ENCODE measurements at places on chromosomes 2 and 18.

DNA sequence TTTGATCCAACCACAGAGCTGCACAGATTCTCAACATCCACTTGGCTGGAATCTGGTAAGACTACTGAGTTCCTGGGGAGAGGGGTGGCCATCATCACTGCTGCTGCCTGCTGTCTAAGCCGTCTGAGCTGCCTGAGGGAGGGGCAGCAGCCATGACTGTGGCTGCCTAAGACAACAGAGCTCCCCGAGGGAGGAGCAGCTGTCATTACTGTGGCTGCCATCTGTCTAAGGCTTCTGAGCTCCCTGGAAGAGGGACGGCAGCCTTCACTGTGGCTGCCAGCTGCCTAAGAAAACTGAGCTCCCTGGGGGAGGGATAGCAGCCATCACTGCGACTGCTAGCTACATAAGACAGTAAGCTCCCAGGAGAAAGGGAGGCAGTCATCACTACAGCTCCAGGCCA lies 584.4 kb downstream of the NR4A2 start:
- DNase-seq, result no peak

DNA sequence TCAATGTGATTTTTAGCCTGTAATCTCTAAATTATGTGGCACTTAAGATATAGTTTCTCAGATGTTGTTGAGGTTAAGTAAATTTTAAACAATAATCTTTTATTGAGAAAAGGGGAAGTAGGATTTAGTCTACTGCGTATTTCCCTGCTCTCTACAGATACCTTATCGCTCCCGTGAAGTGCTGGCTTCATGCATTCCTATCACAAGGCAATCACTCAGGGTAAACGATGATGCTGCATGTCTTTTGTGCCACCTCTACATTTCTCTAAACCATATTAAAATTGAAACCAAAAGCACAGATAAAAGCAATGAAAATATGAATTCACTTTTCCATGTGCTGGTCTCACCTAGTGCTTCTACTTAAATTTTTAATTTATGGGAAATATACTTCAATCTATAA lies 14.4 kb upstream of the RPE start:
- no peak for DNase-seq

DNA sequence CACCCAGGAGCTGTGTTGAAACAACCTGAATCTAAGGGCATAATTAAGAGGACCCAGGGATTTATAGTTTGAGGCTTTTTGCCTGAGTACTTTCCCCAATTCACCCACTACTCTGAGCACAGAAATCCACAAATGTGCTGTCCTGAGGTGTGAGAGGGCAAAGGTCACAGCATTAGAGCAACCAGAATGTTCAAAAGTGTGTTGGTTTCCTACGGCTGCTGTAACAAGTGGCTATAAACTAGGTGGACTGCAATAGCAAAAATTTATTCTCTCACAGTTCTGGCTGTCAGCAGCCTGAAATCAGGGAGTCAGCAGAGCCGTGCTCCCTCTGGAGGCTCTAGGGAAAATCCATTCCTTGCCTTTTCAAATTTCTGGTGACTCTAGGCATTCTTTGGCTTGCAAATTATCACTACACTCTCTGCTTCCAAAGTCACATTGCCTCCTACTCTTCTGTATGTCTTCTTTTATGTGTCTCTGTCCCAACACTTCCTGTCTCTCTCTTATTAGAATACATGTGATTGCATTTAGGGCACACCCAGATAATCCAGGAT lies 91.4 kb upstream of the TACR1 start:
- DNase-seq, result peak; percentile 54

DNA sequence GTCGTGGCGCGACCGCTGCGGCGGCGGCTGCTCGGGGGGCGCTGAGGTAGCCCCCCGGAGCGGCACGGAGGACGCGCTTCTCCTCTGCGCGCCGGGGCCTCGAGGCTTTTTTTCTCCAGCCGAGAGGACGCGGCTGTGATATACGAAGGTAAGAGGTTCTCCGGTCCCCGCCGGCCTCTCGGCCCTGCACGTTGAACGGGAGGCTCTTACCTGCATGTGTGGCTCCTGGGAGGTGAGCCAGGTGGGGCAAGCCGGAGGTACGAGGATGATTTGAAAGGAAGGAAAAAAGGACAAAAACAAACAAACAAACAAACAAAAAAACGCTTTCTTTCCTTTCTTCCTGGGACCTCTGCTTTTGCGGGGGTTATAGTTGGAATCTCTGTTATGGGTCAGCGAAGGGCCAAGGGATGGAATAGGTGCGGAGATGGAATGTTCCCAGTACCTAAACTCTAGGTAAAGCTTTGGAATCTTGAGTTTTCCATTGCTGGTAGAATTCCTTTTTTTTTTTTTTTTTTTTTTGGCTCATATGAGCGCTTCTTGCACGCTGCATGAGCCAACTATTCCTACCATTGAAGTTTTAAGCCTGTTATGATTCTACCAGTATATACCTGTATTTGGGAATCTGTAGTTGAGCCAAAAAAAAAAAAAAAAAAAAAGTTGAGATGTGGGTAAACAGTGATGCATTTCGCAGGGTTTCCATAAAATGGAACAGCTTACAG lies 674 bp downstream of the PTPN4 start:
- DNase-seq, result no peak

DNA sequence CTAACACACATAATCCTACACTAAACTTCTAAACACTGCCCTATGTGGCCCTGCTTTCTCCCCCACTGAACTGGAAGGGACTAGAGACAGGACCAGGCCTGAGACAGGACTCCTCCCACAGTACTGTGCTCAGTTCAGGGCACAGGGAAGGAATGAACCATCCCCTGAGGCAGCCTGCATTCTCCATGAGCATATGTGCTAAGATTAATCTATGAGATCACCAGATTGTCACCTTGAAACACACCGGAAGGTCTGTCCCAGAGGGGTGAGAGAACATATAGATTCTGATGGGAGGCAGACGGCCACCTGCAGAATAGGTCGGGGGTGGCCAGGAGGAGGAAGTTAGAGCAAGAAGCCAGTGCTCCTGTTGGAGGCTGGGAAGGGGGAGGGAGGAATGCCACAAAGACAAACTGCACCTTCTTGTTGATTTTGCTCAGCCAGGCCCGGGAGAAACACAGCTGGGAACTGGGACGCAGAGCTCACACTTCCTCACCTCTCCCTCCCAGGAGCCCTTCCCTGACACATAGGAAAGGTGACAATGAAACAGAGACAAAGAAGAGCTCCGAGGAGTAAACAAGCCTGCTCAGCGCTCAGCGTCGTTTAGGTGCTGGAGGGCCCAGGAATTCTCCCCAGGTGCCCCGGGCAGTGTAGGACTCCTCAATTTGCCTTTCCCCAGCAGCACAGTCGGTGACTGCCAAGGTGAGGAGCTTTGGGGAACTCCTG lies 52.1 kb downstream of the ZBTB7C start:
- DNase-seq, result no peak

DNA sequence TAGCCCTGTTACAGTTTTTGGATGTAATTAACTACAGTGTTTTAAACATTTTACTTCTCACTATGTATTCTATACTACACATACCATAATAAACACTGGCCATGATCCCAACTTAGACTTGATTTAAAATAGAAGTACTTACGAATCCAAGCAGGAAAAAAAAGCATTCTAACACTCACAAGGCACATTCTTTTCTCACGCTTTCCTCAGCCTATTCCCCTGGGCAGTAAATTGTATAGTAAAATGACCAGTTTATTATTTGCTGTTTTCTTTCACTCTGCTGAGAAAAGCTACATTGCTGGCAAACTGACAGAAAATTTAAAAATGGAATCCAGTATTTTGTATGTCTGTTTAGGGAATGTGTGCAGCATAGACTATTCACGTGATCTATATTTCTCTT lies 2.8 kb upstream of the TANC1 start:
- DNase-seq, result no peak

DNA sequence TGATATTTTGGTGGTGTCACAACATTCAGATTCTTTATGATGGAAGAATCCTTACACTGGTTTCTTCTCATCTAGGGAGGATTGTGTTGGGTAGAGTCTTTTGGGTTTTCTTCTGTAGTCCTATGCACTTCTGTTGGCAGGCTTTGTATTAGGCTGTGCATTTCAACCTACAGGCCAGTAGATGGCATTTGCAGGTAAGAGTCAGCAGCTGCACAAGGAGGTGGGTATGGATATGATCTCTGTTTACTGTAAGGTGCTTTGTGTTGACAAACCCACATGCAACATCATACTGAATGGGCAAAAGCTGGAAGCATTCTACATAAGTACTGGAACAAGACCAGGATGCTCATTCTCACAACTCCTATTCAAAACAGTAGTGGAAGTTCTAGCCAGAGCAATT lies 656.8 kb downstream of the METTL4 start:
- peak; percentile 18 for DNase-seq

DNA sequence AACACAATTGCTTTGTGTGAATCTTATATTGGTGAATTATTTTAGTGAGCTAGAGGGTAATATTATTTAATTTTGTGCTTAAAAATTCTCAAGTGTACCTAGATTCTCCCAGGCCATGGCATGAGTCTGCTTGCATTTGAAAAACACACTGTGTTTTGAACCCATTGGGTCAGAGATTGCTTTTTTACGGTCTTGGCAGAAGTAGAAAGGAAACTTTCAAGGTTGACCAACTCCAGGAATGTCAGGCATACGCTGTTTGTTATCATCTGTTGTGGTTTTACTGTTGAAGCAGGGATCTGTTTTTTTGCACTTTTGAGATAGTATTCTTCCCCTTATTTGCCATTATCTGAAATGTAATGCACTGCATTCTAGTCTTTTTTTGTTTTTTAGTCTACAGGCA lies 377.4 kb downstream of the RPRM start:
- no peak for DNase-seq

GRCh38 chr2:238381341-238382115 lies 45.2 kb upstream of the ASB1 start:
- no peak for DNase-seq

GRCh38 chr2:10028988-10029874 lies 14.1 kb upstream of the KLF11 start:
- DNase-seq, result no peak

- DNase-seq, result peak; percentile 89
These were observed 24.0 kb upstream of the CREB1 start for GRCh38 chr2:207505728-207506127.

GRCh38 chr18:77061946-77062517 lies 70.6 kb downstream of the MBP start:
- no peak for DNase-seq

DNA sequence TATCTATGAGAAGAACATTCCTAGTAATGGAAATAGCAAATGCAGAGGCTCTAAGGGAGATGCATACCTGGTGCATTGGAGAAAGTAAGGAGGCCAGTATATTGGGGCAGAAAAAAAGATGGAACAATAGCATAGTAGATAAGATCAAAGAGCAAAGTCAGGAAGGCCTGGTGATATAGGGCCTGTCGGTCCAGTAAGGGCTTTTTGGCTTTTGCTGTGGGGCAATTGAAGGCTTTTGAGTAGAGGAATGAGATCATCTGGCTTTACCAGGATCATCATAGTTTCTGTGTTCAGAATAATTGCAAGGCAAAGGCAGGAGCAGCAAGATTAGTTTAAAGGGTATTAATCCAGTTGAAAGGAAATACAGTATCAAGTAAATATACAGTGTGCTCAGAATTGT lies 111.8 kb downstream of the EHBP1 start:
- DNase-seq, result no peak

GRCh38 chr2:9663008-9663879 lies 32.4 kb upstream of the YWHAQ start:
- no peak for DNase-seq

DNA sequence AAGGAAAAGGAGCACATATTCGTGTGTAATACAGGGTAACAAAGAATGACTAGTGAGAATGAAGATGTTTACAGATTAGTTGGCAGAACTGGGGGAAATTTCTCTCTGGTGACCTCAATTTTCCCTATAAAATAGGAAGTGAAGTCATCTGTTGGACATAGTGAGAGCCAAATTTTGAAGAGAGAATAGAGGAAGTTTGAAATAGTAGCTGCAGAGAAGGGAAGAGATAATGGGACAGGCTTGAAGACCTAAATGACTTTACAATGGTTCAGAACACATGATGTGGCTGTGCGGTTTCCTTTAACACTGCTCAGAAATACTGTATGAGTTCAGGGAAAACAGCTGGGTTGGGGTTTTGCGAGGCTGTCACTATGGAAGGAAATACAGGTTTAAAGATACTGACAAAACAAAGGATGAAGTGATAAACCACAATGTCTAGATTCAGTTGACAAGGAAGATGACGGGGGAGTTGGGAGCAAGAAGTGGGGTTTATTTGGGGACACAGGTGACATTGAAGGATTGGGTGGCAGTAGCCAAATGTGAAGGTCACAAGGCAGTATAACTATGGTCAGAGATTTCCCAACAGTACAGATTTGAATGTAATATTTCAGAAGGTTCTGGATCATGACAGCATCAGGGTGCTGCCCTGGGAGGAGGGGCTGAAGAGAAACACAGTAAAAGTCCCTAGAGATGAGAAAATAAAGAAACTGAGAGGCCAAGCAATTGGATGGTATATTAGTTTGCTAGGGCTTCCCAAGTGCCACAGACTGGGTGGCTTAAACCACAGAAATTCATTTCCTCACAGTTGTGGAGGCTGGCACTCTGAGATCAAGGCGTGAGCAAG lies 82.6 kb upstream of the TANK start:
- peak; percentile 76 for DNase-seq

GRCh38 chr18:38487521-38487920 lies 921.9 kb upstream of the CELF4 start:
- DNase-seq, result no peak

DNA sequence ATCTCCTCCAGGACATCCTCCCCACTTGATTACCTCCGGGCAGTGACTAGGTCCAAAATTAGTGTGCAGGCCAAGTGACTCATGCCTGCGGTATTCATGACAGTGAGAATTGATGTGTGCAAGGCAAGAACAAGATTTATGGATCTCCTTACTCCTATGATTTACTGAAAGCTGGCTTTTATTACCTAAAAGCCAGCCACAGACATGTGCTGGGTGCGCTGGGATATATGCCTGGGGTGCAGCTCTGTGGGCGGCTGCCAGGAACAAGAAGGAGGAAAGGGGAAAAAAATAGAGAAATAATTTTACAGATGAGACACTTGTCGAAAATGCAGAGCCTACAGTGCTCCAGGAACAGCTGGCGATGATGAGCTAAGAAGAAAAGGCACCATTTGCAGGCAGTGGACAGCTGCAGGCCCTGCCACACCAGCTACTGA lies 359.3 kb downstream of the CMPK2 start:
- DNase-seq, result no peak

GRCh38 chr18:59881728-59882656 lies 17.8 kb upstream of the PMAIP1 start:
- DNase-seq, result peak; percentile 53

- no peak for DNase-seq
These were observed 206.3 kb downstream of the RAD51AP2 start for GRCh38 chr2:17311771-17312511.

GRCh38 chr2:134009440-134009839 lies 244.4 kb upstream of the MGAT5 start:
- DNase-seq, result no peak

DNA sequence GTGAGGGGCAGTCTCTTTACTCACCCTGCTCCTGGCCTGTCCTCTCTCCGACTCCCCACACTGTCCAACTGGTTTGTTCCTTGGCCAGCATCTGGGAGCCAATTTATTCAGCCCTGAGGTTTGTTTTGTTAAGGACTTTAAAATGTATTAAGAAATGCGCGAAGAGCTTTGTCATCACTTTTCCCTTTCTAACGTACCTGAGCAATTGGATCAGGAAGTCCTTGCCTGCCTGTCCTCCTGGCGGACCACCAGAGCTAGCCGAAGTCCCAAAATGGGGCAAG lies 164.7 kb upstream of the MSH6 start:
- no peak for DNase-seq

GRCh38 chr2:111702119-111702803 lies 181.7 kb downstream of the ANAPC1 start:
- DNase-seq, result peak; percentile 75
